CD8-positive, alpha-beta memory T cell (primary cell): ENCODE measurements at places on chromosomes 3 and 15. TPM values are rescaled to one million over a fixed set of nuclear protein-coding genes. Genes with fewer than 3 reads are reported as not detected.

- DNase-seq = no peak
Measured at GRCh38 chr3:120568598-120568997, 27.5 kb upstream of the NDUFB4 start.

TLR9 gene
- 0.22 TPM for total RNA-seq

AMOTL2 gene
- not detected for total RNA-seq

AKAP13 gene
- total RNA-seq = 113 TPM
